Right lobe of liver (tissue), 6 donors: ENCODE measurements at places on chromosomes 11 and 22.

DNA sequence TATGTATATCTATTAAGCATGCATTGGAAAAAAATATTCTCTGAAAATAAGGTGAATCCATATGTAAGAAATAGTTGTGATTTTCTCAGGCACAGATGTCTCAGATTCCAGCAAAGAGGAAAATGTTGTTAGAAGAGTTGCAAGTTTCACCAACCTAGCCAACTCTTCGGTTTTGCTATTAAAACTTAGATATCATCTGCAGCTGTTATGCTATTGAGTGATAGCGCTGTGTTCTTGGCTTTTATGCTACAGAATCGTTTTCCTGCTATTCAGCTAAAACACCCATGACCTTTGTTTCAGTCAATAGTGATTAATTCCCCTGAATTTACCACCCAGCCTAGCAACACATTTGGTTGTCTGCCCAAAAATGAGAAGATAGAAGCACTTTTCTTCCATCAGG is 795.6 kb upstream of the ANO3 start:
- H3K36me3 ChIP-seq = no peaks in the 10 kb centered on the region
- H3K4me1 ChIP-seq = no peaks in the 10 kb centered on the region
- H3K4me3 ChIP-seq = no peak overlapping the region
- DNase-seq = no peak

- DNase-seq = peak; percentile 87
- no peak overlapping the region for H3K27ac ChIP-seq
- H3K4me1 ChIP-seq = peaks cover 11% of the 10 kb centered on the region
- no peaks in the 10 kb centered on the region for H3K27me3 ChIP-seq
Observed at GRCh38 chr11:76721755-76722677, 51.5 kb upstream of the LRRC32 start.

DNA sequence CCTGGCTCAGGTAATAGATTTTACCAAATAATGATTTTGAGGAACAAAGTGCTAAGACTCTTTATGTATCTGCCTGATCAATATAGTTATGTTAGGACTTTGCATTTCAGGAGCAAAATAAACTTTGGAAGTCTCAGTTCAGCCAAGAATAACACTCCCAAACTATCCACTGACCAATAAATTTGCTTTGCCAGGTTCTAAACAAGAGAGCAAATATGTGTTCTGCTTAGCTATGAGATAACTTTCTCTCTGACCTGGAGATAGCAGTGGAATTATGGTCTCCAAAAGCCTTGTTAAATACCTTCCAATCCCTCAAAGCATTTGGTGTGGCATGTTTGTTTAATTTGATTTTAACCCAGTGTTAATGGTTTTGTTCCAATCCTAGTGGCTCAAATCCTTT is 1541.1 kb downstream of the FAM181B start:
- H3K4me3 ChIP-seq = no peak overlapping the region
- no peak overlapping the region for H3K27ac ChIP-seq
- H3K4me1 ChIP-seq = no peaks in the 10 kb centered on the region
- no peak for DNase-seq

DNA sequence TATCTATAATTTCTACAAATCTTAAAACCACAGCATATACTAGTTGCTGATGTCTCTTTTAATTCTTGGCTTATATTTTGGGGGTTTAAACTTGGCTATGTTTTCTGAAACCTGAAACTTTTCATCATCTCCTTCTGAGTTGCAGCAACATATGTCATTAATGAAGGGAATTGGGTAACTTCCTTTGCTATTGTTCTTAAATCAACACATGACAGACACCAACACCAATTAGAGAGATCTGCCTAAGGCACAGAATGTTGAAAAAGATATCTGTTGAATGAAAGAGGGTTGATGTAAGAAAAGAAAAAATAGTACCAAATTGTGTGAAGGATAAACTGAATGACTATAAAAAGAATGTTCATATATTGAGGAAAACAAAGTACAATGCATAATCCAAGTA is 10.3 kb upstream of the GAS2 start:
- H3K4me3 ChIP-seq = no peak overlapping the region
- no peaks in the 10 kb centered on the region for H3K27me3 ChIP-seq
- H3K27ac ChIP-seq = no peak overlapping the region
- H3K4me1 ChIP-seq = no peaks in the 10 kb centered on the region
- H3K36me3 ChIP-seq = no peaks in the 10 kb centered on the region

GRCh38 chr11:95716266-95716665 is 73.3 kb downstream of the FAM76B start:
- H3K27ac ChIP-seq = no peak overlapping the region
- H3K27me3 ChIP-seq = no peaks in the 10 kb centered on the region
- no peaks in the 10 kb centered on the region for H3K36me3 ChIP-seq

GRCh38 chr11:33063326-33063881 is 24.0 kb downstream of the TCP11L1 start:
- H3K27me3 ChIP-seq = no peaks in the 10 kb centered on the region
- no peak overlapping the region for H3K4me3 ChIP-seq
- no peak for DNase-seq
- H3K4me1 ChIP-seq = no peaks in the 10 kb centered on the region

- H3K27ac ChIP-seq = no peak overlapping the region
- H3K36me3 ChIP-seq = no peaks in the 10 kb centered on the region
- H3K27me3 ChIP-seq = no peaks in the 10 kb centered on the region
- no peak overlapping the region for H3K4me3 ChIP-seq
- no peaks in the 10 kb centered on the region for H3K4me1 ChIP-seq
Observed at GRCh38 chr11:109443052-109443451, 21.1 kb downstream of the C11orf87 start.

GRCh38 chr11:70314730-70315129 is 44.2 kb downstream of the PPFIA1 start:
- H3K27ac ChIP-seq = peak overlapping the region; percentile 17
- no peak overlapping the region for H3K4me3 ChIP-seq
- H3K4me1 ChIP-seq = peaks cover 5% of the 10 kb centered on the region
- no peak for DNase-seq
- H3K27me3 ChIP-seq = no peaks in the 10 kb centered on the region
- H3K36me3 ChIP-seq = no peaks in the 10 kb centered on the region

DNA sequence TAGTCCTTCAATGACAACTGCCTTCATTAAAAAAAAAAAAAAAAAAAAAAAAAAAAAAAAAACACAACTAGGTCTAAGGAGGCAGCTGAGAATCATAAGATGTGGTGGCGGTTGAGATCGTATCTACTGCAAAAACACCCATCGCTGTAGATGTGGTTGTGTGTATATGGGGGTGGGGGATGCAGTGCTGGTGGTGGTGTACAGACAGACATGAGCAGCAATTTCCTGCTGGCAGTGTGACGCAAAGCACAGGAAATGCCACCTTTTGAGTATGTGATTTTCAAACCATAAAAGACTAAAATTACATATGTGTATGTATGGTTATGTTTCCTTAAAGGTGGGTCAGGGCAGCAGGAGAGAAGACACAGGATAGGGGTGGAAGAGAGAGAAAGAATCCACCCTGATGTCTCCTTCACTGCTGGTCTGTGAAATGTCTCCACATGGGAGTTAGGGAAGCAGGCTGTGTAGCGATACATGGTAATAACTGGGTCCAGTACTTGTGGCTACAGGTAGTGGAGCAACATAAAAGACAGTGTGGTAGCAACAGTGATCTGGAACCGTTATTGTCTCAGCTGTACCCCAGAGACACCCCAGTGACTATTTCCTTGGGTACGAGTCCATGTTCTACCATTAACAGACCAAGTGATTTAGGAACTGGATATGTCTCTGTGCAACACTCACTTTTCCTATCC is 57.9 kb downstream of the SYTL2 start:
- no peak for DNase-seq
- H3K4me3 ChIP-seq = no peak overlapping the region
- H3K27ac ChIP-seq = no peak overlapping the region
- no peaks in the 10 kb centered on the region for H3K36me3 ChIP-seq
- no peaks in the 10 kb centered on the region for H3K27me3 ChIP-seq
- no peaks in the 10 kb centered on the region for H3K4me1 ChIP-seq
